Articular chondrocyte of knee joint (primary cell): ENCODE measurements at places on chromosomes 13 and 19. TPM values are rescaled to one million over a fixed set of nuclear protein-coding genes. Genes with fewer than 3 reads are reported as not detected.

ZNF587B gene
- 23.0 and 24.4 TPM in 2 replicates for total RNA-seq

ERVK3-1 gene
- total RNA-seq: 25.9 and 36.6 TPM in 2 replicates

GAS6 gene
- total RNA-seq: 211 and 262 TPM in 2 replicates

ZNF560 gene
- total RNA-seq: 0.39 and 1.4 TPM in 2 replicates

NKPD1 gene
- total RNA-seq: under 0.01 TPM in 1 of 2 replicates, not detected in the other

CPB2 gene
- not detected in 2 replicates for total RNA-seq

NXNL1 gene
- total RNA-seq: not detected in 2 replicates

HOMER3 gene
- total RNA-seq: 52.5 and 60.0 TPM in 2 replicates

CCDC61 gene
- 3.9 and 4.3 TPM in 2 replicates for total RNA-seq

KIR2DL1 gene
- total RNA-seq: not detected in 2 replicates

EHD2 gene
- total RNA-seq: 124 and 147 TPM in 2 replicates

ZNF441 gene
- 12.9 and 17.3 TPM in 2 replicates for total RNA-seq

CYP2A6 gene
- 0.22 TPM in 1 of 2 replicates, not detected in the other for total RNA-seq

ZNF101 gene
- 9.6 and 10.1 TPM in 2 replicates for total RNA-seq

CLEC4G gene
- not detected in 2 replicates for total RNA-seq

KLK12 gene
- total RNA-seq: not detected in 2 replicates

DAND5 gene
- total RNA-seq: 0.11 TPM in 1 of 2 replicates, not detected in the other

ELL gene
- total RNA-seq: 12.4 and 13.8 TPM in 2 replicates
